GM23338 (cell line): ENCODE measurements at places on chromosomes 11 and 22. TPM values are rescaled to one million over a fixed set of nuclear protein-coding genes. Genes with fewer than 3 reads are reported as not detected.

DNA sequence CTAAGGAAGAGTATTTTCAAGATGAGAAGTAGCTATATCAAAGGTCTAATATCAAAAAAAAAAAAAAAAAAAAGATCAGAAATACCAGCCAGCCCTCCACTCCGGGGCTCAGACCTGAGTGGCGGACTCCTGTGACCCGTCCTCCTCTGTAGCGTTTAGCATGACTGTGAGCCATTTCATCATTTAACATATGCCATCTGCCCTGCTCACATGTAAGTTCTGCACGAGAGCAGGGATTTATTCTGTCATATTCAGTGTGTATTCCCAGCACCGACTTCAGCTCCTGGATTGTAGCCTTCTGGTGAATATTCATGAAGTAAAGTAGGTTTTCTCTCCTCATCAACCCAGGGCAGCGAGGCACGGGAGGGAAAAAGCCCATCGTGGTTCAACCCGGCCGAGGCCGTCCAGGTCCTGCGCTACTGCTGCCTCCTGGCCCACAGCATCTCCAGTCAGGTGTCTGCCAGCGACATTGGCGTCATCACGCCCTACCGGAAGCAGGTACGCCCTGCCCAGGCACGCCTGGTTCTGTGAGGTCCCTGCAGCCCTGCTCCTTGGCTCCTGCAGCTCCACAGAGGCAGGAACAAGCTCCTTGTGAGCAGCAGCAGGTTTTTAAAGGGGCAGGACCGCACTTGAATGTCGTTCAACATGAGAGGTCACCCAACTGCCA is 12.7 kb upstream of the PANX2 start:
- H3K36me3 ChIP-seq: no peaks in the 10 kb centered on the region
- no peaks in the 10 kb centered on the region; the same call in 1 of the 2 replicates for H3K4me1 ChIP-seq
- H3K27ac ChIP-seq: no peak overlapping the region
- DNase-seq: no peak

The P2RY6 gene
- total RNA-seq: not detected in 2 replicates

DNA sequence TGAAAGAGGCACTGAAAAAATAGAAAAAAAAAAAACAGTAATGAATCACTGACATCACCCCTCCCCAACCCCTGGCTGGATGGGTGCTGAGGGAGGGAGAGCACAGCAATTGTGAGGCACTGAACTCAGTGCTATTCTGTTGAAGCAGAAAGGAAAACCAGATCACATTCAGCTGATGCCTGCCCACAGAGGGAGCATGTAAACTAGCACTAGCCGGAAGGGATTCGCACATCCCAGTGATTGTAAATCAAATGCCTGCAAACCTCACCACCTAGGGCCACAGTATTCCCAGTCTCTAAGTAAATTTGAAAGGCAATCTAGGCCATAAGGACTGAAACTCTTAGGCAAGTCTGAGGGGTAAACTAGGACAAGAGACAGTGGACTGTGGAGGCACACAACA is 772.0 kb upstream of the CCDC179 start:
- H3K36me3 ChIP-seq: no peaks in the 10 kb centered on the region
- H3K27ac ChIP-seq: no peak overlapping the region
- peak; percentile 9 for DNase-seq
- no peaks in the 10 kb centered on the region for H3K27me3 ChIP-seq
- H3K4me3 ChIP-seq: no peak overlapping the region
- no peaks in the 10 kb centered on the region for H3K4me1 ChIP-seq

DNA sequence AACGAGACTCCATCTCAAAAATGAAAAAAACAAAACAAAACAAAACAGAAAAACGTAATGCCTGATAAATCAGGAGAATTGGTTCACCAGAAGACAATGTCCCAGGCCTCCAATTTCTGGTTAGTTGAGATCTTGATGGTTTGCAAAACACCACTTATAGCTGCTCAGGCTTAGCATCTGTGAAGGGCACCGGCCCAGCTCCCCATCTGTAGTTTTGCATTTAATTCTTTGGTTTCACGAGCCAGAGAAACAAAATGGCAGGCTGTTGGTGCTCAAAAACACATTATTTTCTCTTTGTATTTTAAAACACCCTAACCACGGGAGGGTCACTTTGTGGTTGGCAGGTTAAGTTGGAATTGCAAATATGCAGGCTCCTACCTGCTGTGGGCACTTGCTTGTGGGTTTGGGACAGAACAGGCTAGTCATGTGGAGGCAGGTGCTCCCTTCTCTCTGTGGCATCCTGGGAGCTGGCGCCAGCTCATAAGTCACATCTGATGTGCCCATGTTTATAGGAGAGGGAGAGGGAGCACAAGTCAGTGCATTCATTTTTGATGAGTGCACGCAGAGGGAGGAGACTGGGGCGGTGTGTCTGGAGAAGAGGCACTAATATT is 145.9 kb downstream of the CEP164 start:
- no peak overlapping the region for H3K4me3 ChIP-seq
- DNase-seq: peak; percentile 38
- peaks cover 8% of the 10 kb centered on the region; the same call in 1 of the 2 replicates for H3K4me1 ChIP-seq
- no peak overlapping the region for H3K27ac ChIP-seq
- H3K27me3 ChIP-seq: no peaks in the 10 kb centered on the region

The MUC2 gene
- total RNA-seq: not detected in 2 replicates

The DERL3 gene
- total RNA-seq: 10.6 and 13.6 TPM in 2 replicates

- no peaks in the 10 kb centered on the region for H3K36me3 ChIP-seq
- peaks cover 15% of the 10 kb centered on the region for H3K27me3 ChIP-seq
- DNase-seq: peak; percentile 80
- no peaks in the 10 kb centered on the region for H3K4me1 ChIP-seq
- H3K4me3 ChIP-seq: peak overlapping the region; percentile 59
Observed at GRCh38 chr22:49999063-49999945, 13.3 kb downstream of the IL17REL start.

The HORMAD2 gene
- not detected in 2 replicates for total RNA-seq

DNA sequence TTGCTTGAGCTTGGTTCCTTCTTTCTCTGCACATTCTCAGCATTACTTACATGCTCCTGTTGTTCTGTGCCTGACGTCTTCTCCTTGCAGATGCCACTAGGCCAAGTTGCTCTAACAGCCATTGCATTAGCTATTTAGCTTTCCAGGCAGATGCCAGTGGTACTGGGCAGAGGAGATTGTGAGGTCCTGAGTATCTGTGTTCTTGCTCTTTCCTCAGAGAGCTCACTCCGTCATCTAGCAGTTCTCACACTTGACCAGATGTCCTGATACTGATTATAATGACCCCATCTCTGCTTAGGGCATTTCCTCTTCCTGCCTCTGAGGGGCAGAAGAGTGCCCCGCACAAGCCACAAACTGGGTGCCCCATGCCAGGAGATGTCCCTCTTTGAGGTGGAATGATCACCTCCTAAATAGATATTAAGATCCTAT is 30.7 kb downstream of the ARHGAP1 start:
- H3K36me3 ChIP-seq: peaks cover 31% of the 10 kb centered on the region; the same call in 1 of the 2 replicates
- DNase-seq: peak; percentile 50
- no peak overlapping the region for H3K27ac ChIP-seq
- H3K4me1 ChIP-seq: peaks cover 9% of the 10 kb centered on the region
- H3K4me3 ChIP-seq: no peak overlapping the region
- H3K27me3 ChIP-seq: no peaks in the 10 kb centered on the region

- no peak overlapping the region for H3K27ac ChIP-seq
- H3K36me3 ChIP-seq: 0 out of 2 replicates have a peak, but pooled peaks cover 5% of the 10 kb centered on the region
- DNase-seq: no peak
- no peaks in the 10 kb centered on the region for H3K4me1 ChIP-seq
Observed at GRCh38 chr11:97738751-97739150, 1282.0 kb upstream of the CNTN5 start.

GRCh38 chr11:6301096-6301495 is 19.2 kb downstream of the CAVIN3 start:
- H3K4me1 ChIP-seq: peaks cover 47% of the 10 kb centered on the region
- H3K36me3 ChIP-seq: no peaks in the 10 kb centered on the region
- DNase-seq: no peak
- no peaks in the 10 kb centered on the region for H3K27me3 ChIP-seq

DNA sequence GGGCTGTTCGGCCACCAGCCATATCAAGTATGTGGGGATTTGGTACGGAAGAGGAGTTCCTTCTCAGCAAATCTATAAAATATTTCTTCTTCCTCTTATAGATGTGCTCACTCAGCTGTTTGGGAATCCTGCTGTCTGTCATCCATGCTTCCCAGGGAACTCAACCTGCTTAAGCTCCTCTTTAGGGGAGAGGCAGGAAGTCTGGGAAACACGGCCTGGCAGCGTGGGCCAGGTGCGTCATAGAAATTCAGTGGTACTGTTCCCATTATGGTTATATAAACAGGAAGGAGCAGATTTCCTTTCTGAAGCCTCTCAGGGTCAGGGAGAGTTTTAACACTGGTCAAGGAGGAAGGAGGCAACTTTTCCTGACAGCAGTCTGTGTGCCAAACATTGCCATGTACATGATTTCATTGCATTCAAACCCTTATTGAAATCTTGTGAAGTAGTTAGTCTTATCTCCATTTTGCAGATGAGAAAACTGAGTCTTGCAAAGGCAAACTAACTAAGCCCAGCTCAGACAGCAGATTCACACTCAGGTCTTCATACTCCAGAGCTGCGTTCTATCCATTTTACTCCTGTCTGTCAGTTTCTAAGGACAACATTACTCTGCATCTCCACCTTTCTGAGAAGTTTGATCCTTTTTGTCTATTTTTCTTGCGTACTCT is 35.4 kb upstream of the AMOTL1 start:
- no peak overlapping the region for H3K4me3 ChIP-seq
- H3K4me1 ChIP-seq: peaks cover 62% of the 10 kb centered on the region
- no peak for DNase-seq
- no peak overlapping the region for H3K27ac ChIP-seq
- no peaks in the 10 kb centered on the region for H3K27me3 ChIP-seq

The POGLUT3 gene
- total RNA-seq: 12.2 and 14.1 TPM in 2 replicates

DNA sequence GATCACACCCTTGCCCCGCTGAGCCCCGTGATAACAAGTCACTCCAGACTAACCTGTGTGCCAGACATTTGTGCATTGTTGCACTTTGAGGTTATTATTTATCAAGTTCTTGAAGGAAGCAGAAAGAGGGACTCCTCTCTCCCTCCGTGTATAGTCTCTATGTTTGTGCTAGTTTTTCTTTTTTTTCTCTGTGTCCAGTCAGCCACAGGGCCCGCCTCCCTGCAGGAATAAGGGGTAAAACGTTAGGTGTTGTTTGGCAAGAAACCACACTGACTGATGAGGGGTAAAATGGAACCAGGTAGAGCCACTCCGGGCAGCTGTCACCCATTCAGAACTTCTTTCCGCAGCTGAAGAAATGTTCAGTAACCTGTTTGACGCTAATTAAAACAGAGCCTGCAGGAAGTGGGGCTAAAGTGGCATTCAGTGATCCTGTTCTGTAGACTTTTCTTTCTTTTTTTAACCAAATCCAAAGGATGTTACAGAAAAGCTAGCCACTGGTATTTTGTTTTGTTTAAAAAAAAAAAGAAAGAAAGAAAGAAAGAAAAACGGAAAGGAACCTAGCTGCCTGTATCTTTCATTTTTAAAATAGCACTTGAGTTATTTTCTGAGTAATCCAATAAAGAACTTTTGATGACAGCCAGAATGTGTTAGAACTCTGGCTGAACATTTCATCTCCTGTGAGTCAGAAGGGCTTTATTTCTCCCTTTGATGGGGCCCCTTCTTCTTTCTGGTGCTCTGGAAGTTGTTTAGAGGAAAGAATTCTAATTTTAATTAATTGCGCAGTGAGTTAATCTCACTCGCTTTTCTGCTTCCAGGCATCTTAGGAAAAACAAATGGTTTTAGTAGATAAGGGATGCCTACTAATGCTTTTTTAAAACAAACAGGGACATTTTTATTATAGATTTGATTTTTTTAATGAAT is 58.2 kb downstream of the COMMD9 start:
- peaks cover 3% of the 10 kb centered on the region; the same call in 1 of the 2 replicates for H3K4me1 ChIP-seq
- no peaks in the 10 kb centered on the region for H3K36me3 ChIP-seq
- H3K27me3 ChIP-seq: no peaks in the 10 kb centered on the region
- no peak overlapping the region for H3K4me3 ChIP-seq

The GTSE1 gene
- 25.1 and 26.3 TPM in 2 replicates for total RNA-seq

The CEP126 gene
- total RNA-seq: 1.4 and 2.1 TPM in 2 replicates

GRCh38 chr11:73291196-73291595 is 16.9 kb upstream of the ARHGEF17 start:
- no peak overlapping the region for H3K4me3 ChIP-seq
- no peak for DNase-seq
- no peaks in the 10 kb centered on the region for H3K36me3 ChIP-seq
- H3K4me1 ChIP-seq: no peaks in the 10 kb centered on the region; the same call in 1 of the 2 replicates
- H3K27ac ChIP-seq: no peak overlapping the region
- H3K27me3 ChIP-seq: peaks cover 5% of the 10 kb centered on the region; the same call in 1 of the 2 replicates

DNA sequence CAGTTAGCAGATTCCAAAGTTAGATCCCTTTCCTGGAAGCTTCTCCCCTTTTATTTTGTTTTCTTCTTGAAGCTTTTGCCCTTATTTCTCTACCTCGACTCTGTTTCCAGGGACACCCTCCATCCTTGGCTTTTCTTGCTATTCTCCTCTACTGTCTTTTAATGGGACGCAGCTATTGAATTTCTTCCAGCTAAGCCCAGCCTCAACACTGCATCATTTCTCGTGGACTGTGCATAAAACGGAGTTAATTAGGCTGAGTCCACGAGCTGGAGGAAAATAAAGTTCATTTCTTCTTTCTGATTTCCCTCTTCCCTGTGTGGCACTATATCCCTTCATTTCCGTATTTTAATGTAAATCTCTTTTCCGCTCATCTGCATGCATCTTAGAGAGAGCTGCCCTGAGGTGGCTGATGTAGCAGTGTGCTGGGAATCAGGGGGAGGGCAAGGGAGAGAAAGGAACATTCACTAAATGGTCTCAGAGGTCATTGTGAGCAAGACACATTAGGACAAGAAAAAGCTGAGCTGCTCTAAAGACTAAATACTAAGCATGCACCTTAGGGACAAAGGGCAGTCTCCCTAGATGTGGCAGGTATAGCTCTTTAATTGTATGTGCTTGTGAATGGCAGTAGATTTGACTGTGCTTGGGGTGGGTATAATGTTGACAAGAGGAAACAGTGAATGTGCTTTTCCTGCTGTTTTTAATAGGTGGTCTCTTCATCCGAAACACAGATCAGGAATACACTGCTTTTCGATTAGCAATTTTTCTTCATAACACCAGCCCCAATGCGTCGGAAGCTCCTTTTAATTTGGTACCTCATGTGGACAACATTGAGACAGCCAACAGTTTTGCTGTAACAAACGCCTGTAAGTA is 1.9 kb downstream of the GRIA4 start:
- H3K27me3 ChIP-seq: peaks cover 13% of the 10 kb centered on the region; the same call in 1 of the 2 replicates
- peak overlapping the region; percentile 73 for H3K4me3 ChIP-seq
- peak overlapping the region; percentile 87 for H3K27ac ChIP-seq
- DNase-seq: peak; percentile 46
- H3K36me3 ChIP-seq: no peaks in the 10 kb centered on the region
- H3K4me1 ChIP-seq: peaks cover 29% of the 10 kb centered on the region

GRCh38 chr11:28110108-28110820 is 2.1 kb downstream of the METTL15 start:
- H3K27ac ChIP-seq: peak overlapping the region; percentile 64; the same call in 1 of the 2 replicates
- no peaks in the 10 kb centered on the region for H3K27me3 ChIP-seq
- DNase-seq: peak; percentile 84
- no peaks in the 10 kb centered on the region for H3K36me3 ChIP-seq

The SEPTIN3 gene
- 28.4 and 30.7 TPM in 2 replicates for total RNA-seq
